ENCODE measurements at places on chromosomes 3 and 15. TPM values are rescaled to one million over a fixed set of nuclear protein-coding genes. Genes with fewer than 3 reads are reported as not detected.

Gene TGM4
- total RNA-seq = not detected

Gene SLC9C1
- total RNA-seq = 0.72 TPM

Gene ARPIN
- 19.9 TPM for total RNA-seq

Gene APOD
- 340 TPM for total RNA-seq

DNA sequence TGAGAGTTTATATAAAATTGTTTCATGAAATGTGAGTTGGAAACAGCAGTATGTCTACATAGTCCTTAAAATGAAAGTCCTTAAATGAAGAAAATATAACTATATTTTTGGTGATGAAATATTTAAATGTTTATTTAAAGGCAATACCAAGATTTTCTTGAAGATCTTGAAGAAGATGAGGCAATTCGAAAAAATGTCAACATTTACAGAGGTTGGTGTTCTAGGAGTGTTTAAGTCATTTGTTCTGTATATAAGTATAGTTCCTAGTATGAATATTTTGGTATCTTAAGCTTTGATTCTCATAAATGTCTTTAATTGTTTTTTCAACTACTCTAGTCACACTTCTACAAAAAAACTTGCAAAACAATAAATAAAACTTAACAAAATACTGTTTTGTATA lies 29.0 kb downstream of the NMD3 start:
- DNase-seq = no peak

DNA sequence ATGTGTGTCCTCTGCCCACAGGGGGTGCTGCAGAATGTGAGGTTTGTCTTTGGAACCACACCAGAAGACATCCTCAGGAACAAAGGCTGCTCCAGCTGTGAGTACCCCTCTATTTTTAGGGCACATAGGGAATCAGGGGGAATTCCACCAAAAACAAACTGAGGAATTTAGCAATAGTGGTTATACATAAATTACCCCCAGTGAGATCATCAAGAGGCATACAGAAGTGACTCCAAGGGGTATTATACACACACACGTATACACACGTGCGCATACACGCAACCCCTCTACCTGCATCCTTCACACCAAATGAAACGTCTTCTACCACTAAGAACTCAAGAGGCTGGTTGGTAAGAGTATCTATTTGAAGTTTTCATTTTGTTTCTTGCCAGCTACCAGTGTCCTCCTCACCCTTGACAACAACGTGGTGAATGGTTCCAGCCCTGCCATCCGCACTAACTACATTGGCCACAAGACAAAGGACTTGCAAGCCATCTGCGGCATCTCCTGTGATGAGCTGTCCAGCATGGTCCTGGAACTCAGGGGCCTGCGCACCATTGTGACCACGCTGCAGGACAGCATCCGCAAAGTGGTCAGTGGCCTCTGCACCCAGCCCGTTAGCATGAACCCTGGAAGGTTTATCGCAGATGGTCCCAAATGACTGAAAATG lies 2.9 kb downstream of the THBS1 start:
- no peak for DNase-seq

DNA sequence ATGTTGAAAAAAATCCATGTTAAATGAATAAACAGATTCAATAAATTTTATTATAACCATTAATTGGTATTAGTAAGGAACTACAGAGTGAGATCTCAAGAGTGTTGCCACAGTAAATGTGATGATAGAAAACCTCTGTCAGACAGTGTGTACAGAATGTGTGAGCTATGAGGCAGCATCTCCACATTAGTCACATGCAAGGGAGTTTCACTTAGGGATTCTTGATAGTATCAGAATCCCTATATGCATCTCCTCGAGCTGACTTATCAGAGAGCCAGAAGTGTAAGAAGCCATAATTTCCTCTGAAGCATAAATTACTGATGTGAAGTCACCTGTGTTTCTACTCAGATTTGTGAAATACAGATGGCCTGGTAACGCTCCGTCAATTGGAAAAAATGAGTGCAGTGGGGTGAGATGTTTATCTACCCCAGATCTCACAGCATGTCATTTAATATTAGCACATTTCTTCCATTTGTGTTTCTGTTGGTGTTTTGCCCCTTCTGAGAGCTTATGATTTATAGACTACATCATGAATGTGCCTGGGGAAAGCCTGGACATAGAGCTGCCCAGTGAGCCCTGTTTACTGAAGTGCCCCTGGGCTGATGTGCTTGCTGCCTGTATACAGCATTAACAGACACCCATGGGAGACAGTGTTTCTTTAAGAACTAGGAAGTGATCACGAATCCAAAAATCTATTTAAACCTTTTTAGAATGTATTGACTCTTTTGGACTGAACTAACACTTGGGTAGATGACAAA lies 262.4 kb downstream of the CPNE4 start:
- DNase-seq = no peak

GRCh38 chr15:63887630-63888029 lies 53.9 kb upstream of the HERC1 start:
- no peak for DNase-seq
